Activated CD4-positive, alpha-beta T cell treated with anti-CD3 and anti-CD28 coated beads for 24 hours (primary cell): ENCODE measurements at places on chromosomes 16 and 17.

GRCh38 chr17:29613856-29614255, 8.9 kb downstream of the CORO6 start:
- no peak for DNase-seq

DNA sequence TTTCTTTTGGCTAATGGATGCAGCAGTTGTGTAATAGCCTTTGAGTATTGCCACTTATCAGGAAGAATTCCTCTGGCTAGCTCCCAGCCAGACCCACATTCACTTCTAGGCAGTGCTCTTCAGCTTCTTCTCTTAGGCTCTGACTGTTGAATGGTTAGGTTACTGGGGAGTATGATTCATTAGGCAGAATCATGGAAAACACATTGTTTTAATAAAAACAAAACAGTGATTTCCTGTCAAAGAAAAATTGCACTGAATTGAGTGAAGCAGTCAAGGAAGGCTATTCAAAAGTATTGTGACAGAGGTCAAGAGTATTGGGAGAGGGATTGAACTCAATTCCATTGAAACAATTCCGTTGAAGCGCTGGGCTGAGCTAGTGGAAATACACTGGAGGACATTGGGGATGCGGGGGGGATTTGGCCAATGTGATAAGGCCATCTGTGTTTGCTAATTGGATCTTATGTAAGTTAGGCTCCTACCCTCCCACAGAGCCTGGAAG, 68.0 kb downstream of the CNTNAP4 start:
- no peak for DNase-seq

- no peak for DNase-seq
Measured at GRCh38 chr17:13135506-13135905, 117.7 kb upstream of the ELAC2 start.

GRCh38 chr16:53745753-53746266, 41.9 kb downstream of the FTO start:
- DNase-seq = no peak

DNA sequence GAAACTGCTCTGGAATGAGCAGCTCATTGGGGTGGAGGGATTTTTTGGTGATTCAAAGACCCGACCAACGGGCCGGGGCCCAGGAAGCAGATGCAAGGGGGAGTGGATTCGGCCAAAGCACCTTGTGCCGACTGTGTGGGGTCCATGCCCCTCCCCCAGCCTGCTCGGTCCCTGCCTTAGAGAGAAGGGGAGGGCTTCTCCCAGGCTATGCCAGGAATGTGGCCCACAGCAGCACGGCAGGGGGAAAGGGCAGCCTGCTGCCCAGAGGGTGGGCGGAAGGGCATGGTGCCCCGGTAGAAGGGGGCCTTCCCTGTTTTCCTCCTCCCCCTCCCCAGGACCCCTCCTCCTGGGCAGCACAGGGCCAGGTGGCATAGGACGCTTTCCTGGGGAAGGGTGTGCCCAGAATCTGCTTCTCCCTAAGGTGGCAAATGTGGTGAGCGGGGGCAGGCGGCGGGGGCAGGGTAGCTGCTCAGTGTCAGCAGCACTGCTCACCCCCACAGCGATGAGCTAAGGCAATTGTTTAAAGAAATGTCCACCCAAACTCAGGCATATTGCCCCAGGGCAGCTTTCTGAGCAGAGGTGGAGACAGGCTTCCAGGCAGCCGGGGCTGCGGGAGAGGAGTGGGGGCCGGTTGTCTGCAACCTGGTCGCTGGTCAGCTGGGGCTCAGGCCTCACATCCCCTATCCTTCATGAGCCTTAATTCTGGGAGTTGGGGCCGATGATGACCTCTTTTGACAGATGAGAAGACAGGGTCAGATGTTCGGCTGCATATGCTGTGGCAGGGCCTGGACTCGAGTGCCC, 33.9 kb upstream of the MLKL start:
- DNase-seq = no peak

DNA sequence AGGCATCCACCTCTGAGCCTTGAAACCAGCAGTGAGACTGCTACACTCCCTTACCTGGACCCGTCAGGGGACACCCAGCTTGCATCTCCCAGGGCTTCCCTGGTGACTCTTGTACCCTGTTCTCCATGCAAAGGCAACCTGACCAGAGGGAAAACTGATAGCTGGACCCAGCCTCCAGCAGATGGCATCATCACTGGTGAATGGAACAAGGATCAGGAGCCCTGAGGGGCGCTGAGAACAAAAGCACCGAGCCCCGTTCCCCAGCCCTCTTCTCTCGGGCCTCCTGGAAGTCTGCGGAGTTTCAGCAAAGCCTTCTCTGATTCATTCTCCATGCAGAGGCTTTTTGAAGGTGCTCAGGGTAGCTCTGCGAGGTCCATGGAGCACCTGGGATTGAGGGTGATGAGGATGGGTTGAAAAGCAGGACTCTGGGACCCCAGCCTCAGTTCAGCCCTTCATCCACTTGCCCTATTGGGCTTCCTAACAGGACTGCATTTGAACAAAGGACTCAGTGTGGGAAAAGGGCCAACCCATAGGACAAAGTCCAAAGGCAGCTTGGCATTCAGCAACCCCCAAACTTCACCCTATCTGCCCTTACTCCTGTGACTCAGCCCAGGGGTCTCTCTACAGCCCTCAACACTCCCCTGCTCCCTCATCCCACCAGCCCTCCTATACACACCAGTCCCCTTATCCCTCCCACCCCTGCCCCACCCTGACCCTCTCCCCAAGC, 45.0 kb upstream of the LHX1 start:
- DNase-seq = no peak

GRCh38 chr16:13478991-13479390, 441.0 kb upstream of the ERCC4 start:
- DNase-seq = no peak

GRCh38 chr16:85090873-85091521, 21.3 kb downstream of the CIBAR2 start:
- no peak for DNase-seq

DNA sequence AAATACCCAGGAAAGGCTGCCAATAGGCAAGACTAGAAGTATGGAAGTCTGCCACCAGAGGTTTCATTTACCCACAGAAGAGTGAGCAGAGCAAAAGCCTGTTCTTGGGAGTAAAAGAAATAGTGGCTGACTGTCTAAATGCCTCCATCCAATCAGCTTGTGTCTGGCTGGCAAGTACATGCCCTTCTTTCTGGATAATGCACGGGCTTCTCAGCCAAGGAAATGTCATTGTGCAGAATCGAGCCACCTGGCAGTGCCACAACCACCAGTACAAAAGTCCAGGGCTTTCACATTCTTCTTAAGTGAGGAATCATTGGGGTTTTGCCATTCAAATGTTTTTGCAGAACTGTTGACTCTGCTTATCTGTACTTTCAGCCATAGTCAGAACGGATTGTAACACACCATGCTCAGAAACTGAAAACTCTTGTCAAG, 10.1 kb upstream of the ERCC4 start:
- no peak for DNase-seq

- no peak for DNase-seq
Measured at GRCh38 chr16:159136-159849, 6.5 kb upstream of the HBM start.

GRCh38 chr16:53372992-53373871, 61.0 kb upstream of the RBL2 start:
- DNase-seq = peak; percentile 75

GRCh38 chr17:2883544-2884213, 87.4 kb downstream of the RAP1GAP2 start:
- DNase-seq = no peak

- DNase-seq = no peak
Measured at GRCh38 chr16:21563676-21564075, 35.7 kb upstream of the METTL9 start.

GRCh38 chr16:88878967-88879787, 12.7 kb upstream of the PABPN1L start:
- DNase-seq = no peak

DNA sequence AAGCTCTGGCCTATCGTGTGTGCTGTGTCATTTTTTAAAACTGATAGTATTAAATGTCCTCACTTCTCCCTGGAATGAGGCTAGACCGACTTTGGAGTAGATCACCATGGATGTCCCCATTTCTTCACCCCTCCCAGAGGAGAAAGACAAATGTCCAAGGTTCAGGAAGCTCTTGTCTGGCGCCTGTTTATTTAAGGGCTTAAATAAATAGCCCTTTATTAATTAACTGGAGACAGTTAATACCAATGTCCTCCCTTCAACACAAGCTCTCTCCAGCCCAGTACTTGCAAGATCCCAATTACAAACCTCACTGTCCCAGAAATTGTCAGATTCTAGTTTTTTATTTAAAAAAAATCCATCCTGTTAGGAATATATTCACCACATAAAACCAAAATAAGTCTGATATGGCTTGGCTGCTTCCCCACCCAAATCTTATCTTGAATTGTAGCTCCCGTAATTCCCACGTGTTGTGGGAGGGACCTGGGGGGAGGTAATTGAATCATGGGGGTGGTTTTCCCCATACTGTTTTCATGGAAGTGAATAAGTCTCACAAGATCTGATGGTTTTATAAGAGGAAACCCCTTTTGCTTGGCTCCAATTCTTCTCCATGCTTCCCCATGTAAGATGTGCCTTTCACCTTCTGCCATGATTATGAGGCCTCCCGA, 344.4 kb downstream of the SHISA9 start:
- no peak for DNase-seq
